D721Med (cell line): ENCODE measurements at places on chromosomes 7 and 10.

DNA sequence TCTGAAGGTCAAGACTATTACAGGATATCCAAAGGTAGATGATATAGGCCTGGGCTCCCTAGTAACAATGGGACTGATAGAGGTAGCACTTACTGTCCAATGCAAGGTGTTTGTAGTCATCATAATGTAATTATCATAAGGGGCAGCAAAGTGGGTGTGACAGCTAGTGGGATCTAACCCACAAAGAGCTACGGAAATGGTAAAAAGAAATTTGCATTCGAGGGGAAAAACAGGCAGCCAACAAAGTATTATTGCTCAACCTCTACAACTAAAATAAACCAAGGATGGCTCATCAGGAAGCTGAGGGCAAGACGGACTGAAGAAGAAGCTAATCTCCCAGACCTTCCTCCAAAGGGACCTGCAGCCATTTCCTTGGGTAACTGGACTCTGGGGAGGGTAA lies 211.0 kb downstream of the WDR11 start:
- no peak for DNase-seq

DNA sequence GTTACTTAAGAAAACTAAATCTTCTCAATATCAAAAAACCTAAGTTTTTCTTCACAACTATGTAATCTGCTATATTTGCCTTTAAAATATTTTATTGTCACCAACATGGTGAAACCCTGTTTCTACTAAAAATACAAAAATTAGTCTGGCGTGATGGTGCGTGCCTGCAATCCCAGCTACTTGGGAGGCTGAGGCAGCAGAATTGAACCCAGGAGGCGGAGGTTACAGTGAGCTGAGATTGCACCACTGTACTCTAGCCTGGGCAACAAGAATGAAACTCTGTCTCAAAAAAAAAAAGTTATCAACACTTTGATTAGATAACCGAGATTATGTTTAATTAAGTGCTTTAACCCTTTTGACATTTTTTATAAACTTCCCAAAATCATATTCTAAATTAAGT lies 28.3 kb upstream of the CLDN4 start:
- DNase-seq = no peak

- no peak for DNase-seq
These were observed 115.9 kb upstream of the CACUL1 start for GRCh38 chr10:118870467-118871243.

- no peak for DNase-seq
These were observed 103.7 kb upstream of the TMEM72 start for GRCh38 chr10:44807451-44807850.

GRCh38 chr7:157830331-157830730 lies 493.5 kb downstream of the DNAJB6 start:
- no peak for DNase-seq

- no peak for DNase-seq
These were observed 239.2 kb downstream of the EXOC4 start for GRCh38 chr7:133491846-133492652.

DNA sequence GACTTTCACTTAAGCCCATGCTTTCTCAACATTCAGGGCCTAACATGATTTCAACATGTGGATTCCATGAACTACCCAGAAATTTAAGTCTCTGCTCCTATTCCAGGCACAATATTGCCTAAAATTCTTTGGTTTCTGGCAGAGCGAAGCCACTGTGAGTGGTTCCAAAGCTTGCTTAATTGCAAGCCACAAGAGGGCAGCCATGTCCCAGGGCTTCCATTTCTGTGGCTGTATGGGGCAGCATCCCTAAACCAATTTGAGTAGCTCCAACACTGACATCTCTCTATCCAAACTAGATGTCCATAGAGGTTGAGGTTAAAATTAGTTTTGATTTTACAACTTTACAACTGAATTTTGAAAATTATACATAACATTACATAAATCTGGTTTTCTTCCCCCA lies 56.3 kb upstream of the MDFIC start:
- no peak for DNase-seq

DNA sequence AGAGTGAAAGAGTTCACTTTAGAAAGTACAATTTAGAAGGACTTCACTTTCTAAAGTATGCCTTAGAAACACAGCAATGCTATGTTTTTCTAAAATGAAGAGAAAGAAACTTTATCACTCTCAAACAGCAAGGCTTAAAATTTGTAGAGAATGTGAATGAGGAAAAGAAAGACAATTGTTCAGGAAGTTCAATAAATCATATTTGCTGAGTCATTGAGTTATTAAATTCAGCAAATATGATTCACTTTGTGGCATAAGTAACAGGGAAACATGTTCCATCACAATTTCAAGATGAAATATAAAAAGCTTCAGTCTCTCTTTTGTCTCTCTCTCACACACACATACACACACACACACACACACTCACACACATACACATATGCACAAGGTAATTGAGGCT lies 187.9 kb downstream of the PCDH15 start:
- DNase-seq = no peak

- DNase-seq = no peak
These were observed 84.8 kb upstream of the AGBL3 start for GRCh38 chr7:134901389-134902020.

GRCh38 chr10:79045566-79046175 lies 23.1 kb upstream of the ZMIZ1 start:
- no peak for DNase-seq

DNA sequence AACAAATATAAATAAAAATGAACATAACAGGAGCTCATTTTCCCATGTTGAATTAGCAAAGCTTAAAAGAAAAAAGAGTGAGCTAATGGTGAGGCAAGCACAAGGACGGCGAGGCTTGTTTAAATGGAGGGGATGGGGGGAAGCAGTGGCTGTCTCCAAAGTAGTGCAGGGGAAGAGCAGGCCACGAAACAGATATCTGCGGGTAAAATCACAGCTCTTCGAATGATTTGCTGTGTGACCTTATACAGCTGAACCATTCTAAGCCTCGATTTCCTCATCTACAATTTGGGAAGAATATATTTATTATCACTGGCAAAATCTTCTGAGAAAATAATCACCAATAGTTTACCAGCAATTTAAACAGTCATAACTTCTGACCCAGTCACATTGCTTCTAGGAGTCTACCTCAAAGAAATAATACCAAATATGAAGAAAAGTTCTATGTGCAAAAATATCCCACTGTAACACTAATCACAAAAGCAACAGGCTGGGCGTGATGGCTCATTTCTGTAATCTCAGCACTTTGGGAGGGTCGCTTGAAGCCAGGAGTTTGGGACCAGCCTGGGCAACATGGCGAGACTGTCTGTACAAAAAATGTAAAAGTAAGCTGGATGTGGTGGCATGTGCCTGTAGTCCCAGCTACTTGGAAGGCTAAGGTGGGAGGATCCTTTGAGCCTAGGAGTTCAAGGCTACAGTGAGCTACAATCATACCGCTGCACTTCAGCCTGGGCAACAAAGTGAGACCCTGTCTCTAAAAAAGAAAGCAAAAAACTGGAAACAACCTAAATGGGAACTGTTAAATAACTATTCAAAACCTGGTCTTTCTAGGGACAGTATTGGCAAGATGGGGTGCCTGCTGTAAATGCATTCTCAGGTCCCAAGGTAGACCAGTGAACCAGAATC lies 63.1 kb upstream of the ASAH2 start:
- DNase-seq = no peak

DNA sequence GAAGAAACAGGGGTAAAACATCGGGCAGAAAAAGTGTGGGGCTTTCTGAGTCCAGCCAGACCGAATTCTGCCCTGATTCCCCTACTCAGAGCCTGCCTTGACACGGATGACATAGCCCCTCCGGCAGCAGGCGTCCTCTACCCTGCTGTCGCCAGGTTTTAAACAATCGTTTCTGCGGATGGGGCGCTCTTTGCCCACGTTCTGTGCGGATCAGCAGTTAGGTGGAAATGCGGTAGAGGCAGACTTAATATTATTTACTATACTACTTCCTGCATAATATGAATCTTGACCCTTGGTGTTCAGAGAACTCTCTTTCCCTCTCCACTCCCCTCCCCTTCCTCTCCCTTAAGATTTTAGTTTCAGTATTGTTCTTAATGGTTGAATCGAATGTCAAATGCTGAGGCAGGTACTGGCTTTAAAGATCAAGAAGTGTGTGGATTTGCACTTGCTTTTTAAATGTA lies 2.4 kb downstream of the GATA3 start:
- no peak for DNase-seq

GRCh38 chr7:41010418-41010817 lies 692.5 kb downstream of the INHBA start:
- no peak for DNase-seq

DNA sequence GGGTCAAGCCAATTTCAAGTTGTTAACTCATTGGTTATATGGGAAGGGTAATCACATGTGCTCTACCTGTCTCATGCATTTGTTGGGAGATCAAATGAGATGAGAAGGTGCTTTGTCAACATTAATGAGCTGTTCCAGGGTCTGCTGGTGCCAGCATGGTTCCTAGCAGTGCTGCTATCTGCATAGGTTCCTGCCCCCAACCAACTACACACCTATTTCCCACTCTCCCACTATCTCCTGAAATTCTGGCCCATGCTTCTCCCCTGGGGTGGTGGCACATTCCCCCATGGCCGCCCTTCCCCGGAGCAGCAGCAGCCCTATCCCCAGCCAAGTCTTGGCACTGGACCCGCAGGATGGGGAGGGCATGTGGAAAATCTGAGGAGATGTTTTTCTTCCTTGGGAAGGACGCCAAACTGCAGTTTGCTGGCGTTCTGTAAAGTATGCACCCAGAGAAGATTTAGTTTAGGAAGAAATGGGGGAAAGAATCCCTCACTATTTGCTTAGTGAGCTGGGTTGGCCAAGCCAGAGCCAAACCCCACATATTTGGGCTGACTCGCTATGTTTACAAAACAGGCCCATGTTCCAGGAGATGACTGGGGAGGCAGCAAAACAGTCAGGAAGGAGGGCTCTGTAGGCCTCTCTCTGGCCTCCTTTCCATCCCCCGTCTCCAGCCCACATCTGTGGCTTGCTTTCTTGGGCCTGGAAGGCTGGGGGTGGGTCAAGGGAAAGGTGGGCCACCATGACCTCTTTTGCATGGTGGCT lies 42.5 kb downstream of the PPP1R3C start:
- no peak for DNase-seq

DNA sequence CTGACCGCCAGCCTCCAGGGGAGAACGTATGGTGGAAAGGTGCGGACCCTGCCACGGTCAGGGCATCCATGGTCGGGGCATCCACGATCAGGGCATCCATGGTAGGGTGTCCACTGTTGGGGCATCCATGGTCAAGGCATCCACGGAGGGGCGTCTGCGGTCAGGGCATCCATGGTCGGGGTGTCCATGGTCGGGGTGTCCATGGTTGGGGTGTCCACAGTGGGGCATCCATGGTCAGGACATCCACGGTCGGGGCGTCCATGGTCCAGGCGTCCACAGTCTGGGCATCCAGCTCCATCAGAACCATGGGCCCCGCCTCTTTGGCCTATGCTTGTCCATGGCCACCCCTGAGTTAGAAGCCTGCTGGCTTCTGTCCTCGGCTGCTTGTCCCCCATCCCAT lies 148.1 kb downstream of the ADARB2 start:
- DNase-seq = no peak

GRCh38 chr7:23261843-23262452 lies 15.4 kb downstream of the GPNMB start:
- peak; percentile 42 for DNase-seq

- no peak for DNase-seq
These were observed 6.7 kb downstream of the SH2D4B start for GRCh38 chr10:80544316-80544953.

DNA sequence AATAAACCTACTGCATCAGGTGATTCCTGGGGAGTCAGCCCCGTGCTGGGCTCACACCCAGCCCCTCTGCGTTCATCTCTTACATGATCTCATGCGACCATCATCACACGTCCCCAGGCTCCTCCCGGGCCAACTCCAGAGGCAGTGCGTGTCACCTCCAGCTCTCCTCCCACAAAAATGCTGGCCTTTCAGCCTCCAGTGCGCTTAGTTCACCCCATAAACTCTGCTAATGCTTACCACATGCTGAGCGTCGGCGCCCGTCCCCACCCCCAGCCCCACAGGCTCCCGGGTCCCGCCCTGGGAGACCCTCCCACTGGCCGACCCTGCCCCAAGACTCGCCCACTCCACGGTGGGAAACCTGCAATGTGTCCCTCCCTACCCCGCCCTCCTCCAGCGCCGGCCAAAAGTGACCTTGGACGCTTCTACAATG lies 816 bp upstream of the SDK1 start:
- DNase-seq = no peak

GRCh38 chr7:135684136-135684535 lies 21.8 kb downstream of the STMP1 start:
- no peak for DNase-seq

DNA sequence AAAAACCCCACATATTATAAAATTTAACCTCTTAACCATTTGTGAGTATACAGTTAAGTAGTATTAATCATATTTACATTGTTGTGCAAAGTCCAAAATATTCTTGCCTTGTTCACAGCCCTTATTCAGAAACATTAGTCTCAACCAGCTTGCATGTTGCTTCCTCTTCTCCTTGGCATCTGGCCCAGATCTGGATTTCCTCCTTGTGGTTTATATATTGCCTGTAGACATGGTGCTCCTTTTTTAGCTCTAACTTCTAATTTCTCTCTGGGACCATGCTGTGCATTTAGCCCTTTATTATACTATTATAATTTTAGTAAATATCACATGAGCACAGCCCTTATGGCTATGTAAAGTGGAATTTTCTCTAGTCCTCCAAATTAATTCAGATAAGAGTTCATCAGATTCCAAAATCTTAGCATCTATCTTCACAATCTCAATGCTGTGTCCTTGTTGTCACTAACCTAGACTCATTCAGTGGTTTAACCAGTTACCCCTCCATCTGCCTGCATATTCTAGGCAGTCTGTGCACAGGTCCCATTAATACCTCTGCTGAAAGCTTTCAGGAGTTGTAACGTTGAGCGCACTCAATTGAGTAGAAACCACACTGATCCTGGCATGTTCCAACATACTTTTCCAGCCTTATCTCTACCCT lies 7.9 kb downstream of the CPED1 start:
- DNase-seq = no peak

DNA sequence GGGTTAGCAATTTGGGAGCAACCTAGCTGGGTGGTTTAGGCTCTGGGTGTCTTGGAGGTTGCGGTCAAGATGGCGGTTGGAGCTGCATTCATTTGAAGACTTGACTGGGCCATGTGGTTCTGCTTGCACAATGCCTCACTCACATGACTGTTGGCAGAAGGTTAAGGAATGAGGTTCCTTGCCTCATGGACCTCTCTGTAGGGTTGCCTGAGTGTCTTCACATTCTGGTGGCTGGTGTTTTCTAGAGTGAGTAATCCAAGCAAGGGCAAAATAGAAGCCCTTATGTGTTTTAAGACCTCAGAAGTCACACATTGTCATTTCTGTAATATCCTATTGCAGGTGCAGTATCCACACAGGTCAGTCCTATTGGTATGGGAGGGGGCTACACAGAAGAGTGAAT lies 52.0 kb downstream of the CDK14 start:
- no peak for DNase-seq

GRCh38 chr10:58373442-58373827 lies 11.8 kb upstream of the TFAM start:
- DNase-seq = no peak

GRCh38 chr10:10772411-10772810 lies 245.3 kb upstream of the CELF2 start:
- no peak for DNase-seq

DNA sequence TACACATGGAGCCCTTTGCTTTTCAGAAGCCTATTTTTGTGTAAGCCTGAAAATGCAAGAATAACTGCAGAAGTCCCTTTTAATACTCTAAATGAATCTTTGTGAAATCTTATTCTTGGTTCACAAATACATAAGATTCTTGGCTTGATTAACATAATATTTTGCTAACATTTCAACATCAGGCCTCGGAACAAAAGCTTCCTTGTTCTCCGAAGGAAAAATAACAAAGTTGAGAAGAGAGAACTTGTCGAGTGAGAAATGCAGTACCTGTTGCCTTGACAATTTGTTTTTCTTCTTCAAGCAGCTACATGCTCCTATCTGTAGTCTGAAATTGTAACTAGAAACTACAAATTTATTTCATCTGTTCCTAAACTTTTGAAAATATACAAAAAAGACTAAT lies 8.5 kb downstream of the NT5C2 start:
- DNase-seq = no peak
